ENCODE measurements at places on chromosomes 1 and 21.

- no peak for DNase-seq
These were observed 6.8 kb upstream of the MYCL start for GRCh38 chr1:39908534-39908933.

DNA sequence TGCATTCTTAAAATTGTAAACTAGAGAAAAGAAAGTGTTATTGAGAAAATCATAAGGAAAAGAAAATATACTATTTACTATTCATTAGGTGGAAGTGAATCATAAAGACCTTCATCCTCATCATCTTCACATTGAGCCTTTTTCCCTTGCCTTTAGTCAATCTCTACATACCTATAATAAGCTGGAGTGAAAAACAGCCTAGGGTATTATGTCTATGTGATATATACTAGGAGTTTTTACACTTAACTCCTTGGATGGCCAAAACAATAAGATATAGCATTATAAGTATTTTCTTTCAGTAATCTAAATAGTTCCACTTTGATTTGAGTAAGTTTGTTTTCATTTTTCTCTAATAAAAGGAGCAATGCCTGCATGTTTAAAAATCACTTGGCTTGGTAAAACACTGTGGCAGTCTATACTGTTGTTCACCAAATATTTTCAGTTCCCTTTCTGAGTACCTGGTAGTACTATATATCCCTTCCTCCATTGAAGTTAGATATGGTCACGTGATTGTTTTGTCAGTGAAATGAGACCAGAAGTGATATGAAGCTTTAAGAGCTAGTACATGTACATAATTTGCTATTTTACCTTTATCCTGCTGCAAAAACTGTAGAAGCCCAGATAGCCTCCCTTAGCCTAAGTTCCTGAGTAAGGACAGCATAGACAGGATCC, 78.3 kb downstream of the CLEC20A start:
- DNase-seq = no peak

DNA sequence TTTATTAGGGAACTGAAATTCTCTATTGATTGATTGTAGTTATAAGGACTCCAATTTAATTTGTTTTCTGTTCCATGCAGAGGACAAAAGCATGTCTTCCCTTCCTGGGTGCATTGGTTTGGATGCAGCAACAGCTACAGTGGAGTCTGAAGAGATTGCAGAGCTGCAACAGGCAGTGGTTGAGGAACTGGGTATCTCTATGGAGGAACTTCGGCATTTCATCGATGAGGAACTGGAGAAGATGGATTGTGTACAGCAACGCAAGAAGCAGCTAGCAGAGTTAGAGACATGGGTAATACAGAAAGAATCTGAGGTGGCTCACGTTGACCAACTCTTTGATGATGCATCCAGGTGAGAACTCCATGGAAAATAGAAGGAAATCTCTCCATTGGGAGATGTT, 1.5 kb downstream of the SETDB1 start:
- no peak for DNase-seq

DNA sequence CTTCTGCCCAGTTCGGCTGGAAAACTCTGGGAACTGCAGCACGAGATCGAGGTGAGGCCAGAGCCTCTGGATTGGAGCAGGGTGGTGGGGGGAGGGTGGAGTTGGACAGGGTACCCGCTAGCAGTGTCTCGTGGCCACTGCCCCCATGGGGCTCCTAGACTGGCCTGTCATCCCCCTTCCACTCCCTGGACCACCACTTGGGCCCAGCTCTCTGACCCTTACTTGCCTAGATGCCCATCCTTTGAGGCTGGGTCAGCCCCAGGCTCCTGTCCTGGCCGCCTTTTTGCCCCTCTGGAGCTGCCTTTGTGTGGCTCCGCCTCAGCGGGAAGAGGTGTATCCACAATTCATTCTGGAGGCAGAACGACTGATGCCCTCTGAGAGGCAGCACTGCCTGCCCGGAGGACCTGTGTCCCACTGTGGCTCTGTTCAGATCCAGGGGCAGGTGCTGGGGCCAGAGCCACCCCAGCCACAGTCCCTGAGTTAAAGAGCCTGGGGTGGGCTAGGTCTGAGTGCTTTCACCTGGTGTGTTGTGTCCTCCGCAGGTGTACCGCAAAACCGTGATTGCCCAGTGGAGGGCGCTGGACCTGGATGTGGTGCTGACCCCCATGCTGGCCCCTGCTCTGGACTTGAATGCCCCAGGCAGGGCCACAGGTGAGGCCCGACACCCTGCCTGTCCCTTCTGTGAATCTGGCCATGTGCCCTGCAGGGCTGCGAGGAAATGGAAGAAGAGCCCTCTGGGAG, 17.7 kb downstream of the FAAH start:
- DNase-seq = no peak

DNA sequence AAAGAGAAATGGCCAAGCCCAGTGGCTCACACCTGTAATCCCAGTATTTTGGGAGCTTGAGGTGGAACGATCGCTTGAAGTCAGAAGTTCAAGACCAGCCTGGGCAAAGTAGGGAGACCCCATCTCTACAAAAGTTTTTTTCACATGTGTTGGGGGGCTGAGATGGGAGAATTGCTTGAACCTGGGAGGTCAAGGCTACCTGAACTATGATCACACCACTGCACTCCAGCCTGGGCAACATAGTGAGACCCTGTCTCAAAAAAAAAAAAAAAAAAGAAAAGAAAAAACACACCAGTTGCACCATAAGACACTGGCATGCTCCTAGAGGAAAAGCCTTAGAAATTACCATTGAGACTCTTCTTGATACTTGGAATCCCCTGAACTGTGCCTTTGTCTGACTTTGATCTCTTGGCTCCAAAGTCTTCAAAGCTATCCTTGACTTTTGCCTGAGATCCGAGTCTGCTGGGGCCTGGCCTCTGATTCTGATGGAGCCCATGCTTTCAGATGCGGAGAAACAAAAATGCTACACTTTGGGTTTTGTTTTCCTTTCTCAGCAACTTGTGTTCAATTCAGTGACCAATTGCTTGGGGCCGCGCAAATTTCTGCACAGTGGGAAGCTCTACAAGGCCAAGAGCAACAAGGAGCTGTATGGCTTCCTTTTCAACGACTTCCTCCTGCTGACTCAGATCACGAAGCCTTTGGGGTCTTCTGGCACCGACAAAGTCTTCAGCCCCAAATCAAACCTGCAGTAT, 33.7 kb downstream of the ATP5PO start:
- no peak for DNase-seq

DNA sequence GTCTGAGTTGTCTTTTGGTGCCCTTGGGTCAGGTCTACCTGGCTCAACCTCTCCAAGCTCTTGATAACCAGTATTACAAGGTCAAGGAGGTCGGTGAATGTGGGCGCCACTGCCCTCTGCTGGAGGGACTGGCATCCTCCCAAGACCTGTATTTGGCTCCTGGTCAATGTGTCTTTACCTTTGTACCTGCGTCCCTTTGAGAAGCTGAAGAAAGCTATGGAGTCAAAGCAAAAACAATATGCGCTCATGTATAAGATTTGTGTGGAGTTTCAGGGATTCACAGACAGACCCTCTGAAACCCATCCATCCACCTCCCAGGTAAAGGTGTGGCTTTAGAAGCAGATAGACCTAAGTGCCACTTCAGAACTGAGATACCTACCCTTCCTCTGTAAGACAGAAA, 61.8 kb upstream of the NBL1 start:
- peak; percentile 54 for DNase-seq

DNA sequence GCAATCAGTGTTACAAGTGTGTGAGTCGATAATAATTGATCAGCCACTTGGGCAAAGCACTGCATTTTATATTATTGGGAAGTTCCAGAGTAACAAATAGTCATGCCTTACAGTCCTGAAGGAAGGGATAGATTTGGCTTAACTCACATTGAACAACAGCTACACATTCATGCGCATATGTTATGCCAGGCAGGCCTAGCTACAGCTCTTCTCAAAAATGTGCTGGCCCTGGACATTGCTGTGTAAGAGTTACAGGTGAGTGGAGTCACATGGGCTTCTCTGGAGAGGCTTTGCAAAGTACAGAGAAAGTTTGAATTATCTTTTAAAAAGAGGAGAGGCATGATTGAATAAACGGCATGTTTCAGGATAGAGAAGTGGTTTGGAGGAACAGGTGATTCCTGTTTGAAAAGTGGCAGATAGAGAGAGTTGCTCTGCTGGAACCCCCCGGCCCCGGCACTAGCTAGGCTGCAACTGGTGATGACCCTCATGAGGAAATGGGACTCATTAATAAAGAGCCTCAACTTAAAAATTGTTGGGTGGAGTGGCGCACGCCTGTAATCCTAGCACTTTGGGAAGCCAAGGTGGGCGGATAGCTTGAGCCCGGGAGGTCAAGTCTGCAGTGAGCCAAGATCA, 200.6 kb downstream of the CRB1 start:
- no peak for DNase-seq

DNA sequence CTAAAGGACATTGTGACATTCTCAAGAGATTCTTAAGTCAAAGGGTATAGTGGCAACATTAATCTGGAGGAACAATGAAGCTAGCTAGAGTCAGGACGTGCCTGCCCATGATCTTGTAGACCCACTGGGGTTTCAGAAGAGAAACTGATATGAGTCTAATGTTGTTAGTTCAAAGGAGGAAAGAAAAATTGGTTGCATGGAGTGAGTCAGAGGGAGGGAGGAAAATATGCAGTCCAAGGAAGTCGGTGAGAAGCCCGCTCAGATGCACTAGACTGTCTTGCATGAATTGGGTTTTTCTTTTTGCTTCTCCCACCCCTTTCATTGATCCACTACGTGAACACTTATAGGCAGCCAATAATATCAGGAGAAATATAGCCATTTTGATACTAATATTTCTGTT, 53.8 kb upstream of the SYT14 start:
- DNase-seq = no peak

DNA sequence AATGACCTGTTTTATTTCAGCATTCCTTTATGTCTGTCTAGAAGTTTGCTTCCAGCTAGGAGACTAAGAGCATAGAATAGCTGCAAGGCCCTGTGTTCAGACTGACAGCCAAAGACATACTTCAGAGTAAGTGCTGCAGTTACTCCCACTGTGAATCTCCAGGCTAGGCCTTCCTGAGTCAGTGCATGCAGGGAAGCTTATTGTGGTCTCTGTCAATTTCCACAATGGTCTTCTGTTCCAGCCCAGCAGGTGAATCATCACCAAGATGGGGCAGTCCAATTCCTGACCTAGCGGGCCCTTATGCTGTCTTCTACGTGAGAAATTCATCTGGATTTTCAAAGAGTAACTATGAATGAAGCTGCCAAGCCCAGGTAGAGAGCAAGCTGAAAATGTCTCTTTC, 146.3 kb upstream of the C8B start:
- DNase-seq = no peak

- no peak for DNase-seq
These were observed 452.3 kb upstream of the ADAMTS5 start for GRCh38 chr21:27419153-27419552.

DNA sequence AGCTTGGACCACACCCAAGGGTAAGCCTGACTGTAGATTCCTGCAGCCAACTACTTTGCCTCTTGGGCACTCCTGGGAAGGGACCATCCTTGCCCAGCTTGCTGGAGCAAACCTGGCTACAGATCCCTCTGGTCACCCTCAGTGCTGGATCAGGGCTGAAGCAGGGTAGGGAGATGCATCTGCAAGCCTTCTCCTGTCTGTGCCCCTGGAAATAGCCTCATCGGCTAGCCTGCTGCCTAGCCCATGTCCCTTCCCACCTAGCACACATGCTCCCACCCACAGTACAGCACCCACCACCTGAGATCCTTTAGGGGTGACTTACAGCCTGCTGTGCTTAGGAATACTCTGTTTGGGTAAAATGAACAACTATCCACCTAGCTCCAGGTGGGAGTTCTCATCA, 177.3 kb upstream of the HMGB4 start:
- DNase-seq = no peak

- DNase-seq = no peak
These were observed 12.4 kb downstream of the SLC26A9 start for GRCh38 chr1:205930799-205931281.

GRCh38 chr1:147849098-147849895, 53.3 kb upstream of the GJA8 start:
- no peak for DNase-seq

DNA sequence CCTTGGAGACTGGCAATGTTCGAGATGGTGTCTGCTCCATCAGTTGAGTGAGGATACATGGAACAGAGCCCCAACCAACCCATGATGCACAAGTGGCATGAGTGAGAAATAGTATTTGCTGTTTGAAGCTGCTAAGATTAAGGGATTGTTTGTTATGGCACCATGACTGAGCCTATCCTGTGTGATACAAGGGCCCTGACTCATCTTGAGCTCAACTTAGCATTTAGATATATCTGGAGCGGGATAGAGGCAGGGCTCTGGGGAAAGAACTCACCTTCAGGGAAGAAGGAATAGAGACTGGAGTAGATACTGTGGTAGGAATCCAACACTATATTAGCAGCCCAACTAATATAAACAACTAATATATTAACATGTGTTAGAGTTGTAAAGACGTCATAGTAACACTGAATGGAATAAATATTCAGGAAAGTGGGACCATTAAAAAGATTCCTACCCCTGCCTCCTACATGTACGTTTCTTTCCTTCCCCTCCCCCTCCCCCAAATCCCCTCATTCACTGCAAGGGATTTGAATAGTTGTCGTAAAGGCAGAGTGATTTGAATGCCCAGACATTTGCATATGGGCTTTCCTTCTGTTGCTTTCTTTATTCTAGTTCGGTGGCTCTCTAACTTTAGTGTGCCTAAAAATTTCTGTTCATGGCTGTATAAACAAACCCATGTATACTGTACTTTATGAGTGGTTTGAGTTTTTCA, 106.6 kb upstream of the POU3F1 start:
- DNase-seq = no peak

GRCh38 chr1:167683226-167683625, 38.6 kb upstream of the MPZL1 start:
- DNase-seq = no peak

- no peak for DNase-seq
These were observed 28.1 kb upstream of the BTG3 start for GRCh38 chr21:17640821-17641220.

Data from A549 (cell line).